Right ventricle myocardium superior (tissue), 1 donor: ENCODE measurements at places on chromosomes 6 and 20. TPM values are rescaled to one million over a fixed set of nuclear protein-coding genes. Genes with fewer than 3 reads are reported as not detected.

The SNAP25 gene
- total RNA-seq = not detected

The SCUBE3 gene
- total RNA-seq = 9.7 TPM

DNA sequence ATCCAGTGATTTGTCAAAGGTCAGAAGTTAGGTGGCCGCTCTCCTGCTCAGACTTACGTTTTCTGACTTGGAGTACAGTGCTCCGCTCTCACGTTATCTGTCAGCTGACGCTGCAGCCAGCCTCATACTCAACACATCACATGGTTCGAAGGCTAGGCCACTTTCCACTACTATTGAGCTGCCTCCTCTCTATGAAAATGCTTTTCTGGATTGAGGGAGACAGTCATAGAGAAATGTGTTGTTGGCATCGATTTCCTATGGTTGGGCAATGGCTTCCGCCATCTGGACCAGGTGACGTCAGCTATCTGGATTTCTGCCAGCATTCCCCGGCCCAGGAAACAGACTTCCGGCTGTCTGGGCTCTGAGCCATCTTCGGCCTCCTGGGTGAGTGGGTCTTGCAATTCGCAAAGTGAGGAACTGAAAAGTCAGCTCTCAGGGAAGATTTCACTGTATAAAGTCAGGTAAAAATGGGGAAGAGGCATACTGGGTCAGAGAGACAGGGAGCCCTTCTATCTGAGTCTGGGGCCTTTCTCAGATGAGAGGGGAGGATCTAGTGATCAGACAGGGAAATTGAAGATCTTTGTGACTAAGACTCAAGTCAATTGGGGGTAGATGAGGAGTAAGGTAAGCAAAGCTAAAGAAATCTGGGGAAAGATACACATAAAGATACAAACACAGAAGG is 37.5 kb upstream of the IER3 start:
- peak; percentile 97 for DNase-seq

The MOXD1 gene
- total RNA-seq = 2.2 TPM

- DNase-seq = no peak
Measured at GRCh38 chr6:132959639-132960326, 145.4 kb downstream of the RPS12 start.

The MYMX gene
- 0.56 TPM for total RNA-seq

The SYCP2 gene
- 0.94 TPM for total RNA-seq
